Stimulated activated CD8-positive, alpha-beta memory T cell treated with anti-CD3 and anti-CD28 coated beads, Interleukin-4, amount 100 ng/mL, for 1 hour (primary cell): ENCODE measurements at places on chromosomes 6 and 20.
A peak's percentile ranks its signal among the peaks of the same experiment; 100 is the strongest.

DNA sequence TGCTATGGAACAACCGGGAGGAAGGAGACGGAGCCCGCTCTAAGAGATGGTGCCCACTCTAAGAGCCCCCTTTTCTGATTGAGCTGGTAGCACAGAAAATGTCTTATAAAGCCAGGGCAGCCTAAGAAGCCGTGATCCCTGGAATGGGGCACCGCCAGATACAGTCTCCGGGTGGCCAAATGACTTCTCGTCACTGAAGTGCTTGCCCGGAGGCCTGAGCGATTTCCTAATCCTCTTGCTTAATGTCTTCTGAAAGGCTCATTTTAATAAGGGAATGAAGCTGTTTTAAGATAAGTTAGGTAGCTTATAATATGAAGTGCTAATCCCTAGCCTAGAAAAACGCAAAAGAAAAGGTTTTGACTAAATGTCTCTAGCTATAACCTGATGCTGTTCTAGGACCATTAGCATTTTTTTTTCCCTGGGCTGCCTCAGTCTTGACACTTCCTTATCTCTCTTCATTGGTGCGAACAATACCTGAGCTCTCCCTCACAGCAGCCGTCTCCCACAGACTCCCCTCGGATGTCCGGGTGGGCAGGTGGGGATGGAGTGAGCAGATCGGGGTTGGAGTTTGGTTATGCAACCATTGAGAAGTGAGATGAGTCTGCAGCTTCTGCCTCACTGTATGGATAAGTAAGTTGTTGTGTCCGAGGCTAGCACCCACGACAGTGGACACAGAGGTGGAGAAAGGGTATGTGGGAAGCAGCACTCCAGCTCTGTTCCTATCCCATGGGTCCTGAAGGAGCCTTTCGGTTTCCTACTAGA is 559.4 kb upstream of the AGPAT4 start:
- no peak for DNase-seq

- no peak for DNase-seq
Measured at GRCh38 chr20:37955511-37955910, 52.6 kb downstream of the VSTM2L start.

- no peak for DNase-seq
Measured at GRCh38 chr6:56833127-56833791, 121.6 kb upstream of the BEND6 start.

DNA sequence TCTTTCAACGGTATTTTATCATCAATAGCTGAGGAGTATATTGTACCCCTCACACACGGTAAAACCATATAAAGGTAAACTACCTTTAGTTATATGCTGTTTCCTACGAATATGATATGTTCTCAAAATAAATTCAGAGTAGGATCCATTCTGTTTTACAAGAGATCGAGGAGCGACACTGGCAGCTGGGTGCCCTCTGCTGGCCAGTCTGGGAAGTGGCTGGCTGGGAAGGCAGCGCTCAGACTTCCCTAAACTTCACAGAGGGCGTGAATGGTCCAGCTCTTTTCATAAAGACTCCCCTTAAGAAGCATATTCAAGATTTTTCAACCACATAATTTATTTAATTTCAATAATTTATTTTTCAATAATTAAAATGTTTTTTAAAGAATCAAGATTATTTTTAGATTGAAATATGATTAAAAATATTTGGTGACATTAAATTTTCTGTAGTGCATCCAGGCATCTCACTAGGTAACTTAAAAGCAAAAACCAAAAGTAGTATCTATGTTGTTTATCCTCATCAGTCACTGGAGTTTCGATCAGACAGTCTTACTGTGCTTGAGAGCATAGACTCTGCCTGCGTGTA is 187.5 kb upstream of the PDE10A start:
- peak; percentile 11 for DNase-seq

GRCh38 chr6:99711925-99712324 is 105.3 kb downstream of the PRDM13 start:
- DNase-seq, result no peak

DNA sequence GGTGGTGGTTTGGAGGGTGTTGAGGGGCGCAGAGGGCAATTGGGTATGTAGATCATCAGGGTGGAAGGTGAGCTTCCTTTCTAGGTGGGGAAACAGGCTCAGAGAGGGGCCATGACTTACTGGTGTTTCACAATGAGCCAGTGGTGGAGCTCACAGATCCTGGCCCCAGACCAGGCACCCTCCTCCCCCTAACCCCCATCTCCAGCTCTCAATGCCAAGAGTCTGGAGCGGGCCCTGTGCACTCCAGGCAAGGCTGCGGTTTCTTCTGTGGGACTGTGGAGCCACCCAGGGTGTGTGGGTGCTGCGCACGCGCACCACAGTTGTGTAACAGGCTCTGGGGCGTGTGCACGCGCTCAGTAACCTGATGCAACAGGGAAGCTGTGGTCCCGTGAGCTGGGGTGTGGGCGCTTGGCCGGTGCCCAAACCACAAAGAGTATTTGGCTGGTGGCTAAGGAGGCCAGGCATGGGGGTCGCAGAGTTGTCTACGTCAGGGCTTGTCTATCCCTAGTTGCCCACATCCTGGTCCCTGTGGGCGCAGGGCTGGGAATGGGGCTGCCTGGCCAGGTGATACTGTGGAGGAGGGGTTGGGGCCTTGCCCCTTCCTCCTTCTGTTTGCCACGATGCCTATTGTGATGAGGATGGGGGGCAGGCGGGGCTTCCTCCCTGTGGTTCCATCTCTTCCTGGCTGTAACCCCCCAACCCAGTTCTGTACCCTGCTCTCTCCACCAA is 37.5 kb upstream of the MRPS18A start:
- DNase-seq, result no peak

GRCh38 chr6:30990422-30991086 is 7.0 kb downstream of the MUC21 start:
- no peak for DNase-seq

DNA sequence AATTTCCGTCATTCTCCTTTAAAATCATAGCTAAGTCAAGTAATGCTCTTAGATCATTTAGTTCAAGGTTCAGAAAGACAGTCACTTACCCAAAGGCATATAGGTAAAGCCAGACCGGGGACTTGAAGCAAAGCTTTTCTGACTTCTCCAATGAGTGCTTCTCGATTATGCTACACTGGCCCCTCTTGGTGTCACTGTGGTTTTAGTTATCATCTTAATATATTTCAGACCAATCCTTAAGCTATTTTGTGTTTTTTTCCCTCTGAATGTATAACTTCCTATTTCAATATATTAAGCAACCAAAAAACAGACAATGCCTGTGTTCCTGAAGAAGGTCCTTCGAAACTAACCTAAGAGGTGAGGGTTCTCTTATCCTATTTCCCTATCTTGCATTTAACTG is 3.9 kb downstream of the PRDM1 start:
- DNase-seq, result no peak

- DNase-seq, result no peak
Measured at GRCh38 chr6:148395583-148396101, 53.0 kb downstream of the SASH1 start.

GRCh38 chr6:41937861-41938574 is 3.6 kb downstream of the CCND3 start:
- no peak for DNase-seq

GRCh38 chr6:37123957-37124729 is 45.8 kb upstream of the PIM1 start:
- DNase-seq, result no peak

DNA sequence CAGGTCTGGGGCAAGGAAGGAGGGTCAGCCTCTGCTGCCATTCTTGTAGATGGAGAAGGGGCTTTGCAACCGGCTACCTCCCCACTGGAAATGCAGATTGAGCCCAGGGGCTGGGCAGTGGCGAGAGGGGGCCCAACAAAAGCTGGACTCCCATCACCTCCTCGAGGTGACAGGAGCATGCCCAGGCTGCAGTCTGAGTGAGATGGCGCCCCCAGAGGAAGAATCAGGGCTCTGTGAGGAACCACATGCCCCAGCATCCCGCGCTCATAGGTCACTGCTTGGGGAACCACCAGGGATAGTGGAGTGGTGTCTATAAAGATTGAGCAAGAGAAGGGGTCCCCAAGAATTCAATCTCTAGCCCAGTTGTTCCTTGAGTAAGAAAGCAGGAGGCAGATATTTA is 31.6 kb upstream of the NEDD9 start:
- DNase-seq, result no peak

- no peak for DNase-seq
Measured at GRCh38 chr6:75334266-75335040, 49.9 kb upstream of the TMEM30A start.

DNA sequence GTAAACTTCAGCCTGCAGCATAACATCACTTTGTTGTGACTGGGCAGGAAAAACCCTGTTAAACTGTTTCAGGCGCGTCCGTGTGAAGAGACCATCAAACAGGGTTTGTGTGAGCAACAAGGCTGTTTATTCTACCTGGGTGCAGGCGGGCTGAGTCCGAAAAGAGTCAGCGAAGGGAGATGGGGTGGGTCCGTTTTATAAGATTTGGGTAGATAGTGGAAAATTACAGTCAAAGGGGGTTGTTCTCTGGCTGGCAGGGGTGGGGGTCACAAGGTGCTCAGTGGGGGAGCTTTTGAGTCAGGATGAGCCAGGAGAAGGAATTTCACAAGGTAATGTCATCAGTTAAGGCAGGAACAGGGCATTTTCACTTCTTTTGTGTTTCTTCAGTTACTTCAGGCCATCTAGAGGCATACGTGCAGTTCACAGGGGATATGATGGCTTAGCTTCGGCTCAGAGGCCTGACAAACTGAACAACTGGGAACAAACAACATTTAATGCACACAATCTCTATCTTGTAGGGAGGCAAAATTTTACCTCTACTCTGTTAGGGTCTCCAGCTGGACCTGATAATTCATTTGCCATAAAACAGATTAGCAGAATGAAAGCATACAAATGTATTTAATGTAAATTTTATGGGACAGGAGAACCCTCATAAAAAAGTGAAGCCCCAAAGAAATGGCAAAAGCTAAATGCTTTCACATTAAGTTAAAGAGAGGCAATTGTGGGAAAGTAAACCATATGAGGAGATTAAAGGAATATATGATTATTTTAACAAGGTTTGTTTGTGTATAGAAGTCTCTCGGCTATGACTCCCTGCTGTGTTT is 58.3 kb upstream of the HFE start:
- DNase-seq, result no peak

GRCh38 chr6:11188161-11188915 is 44.1 kb downstream of the NEDD9 start:
- DNase-seq, result no peak

GRCh38 chr6:37381579-37381978 is 27.8 kb downstream of the RNF8 start:
- DNase-seq, result no peak
